MM.1S (cell line): ENCODE measurements at places on chromosomes 11 and 22.

GRCh38 chr11:9280655-9281301 lies 15.6 kb upstream of the DENND5A start:
- H3K36me3 ChIP-seq = no peaks in the 10 kb centered on the region; the same call in 1 of the 2 replicates
- DNase-seq = peak; percentile 92
- H3K4me1 ChIP-seq = peaks cover 13% of the 10 kb centered on the region
- H3K27me3 ChIP-seq = no peaks in the 10 kb centered on the region
- no peak overlapping the region for H3K27ac ChIP-seq
- H3K4me3 ChIP-seq = no peak overlapping the region

GRCh38 chr11:67136156-67136555 lies 17.1 kb downstream of the KDM2A start:
- no peaks in the 10 kb centered on the region for H3K27me3 ChIP-seq
- no peaks in the 10 kb centered on the region for H3K4me1 ChIP-seq
- H3K4me3 ChIP-seq = no peak overlapping the region
- no peak for DNase-seq
- peaks cover 9% of the 10 kb centered on the region for H3K36me3 ChIP-seq
- H3K27ac ChIP-seq = no peak overlapping the region

- no peaks in the 10 kb centered on the region for H3K27me3 ChIP-seq
- no peak overlapping the region for H3K4me3 ChIP-seq
- H3K27ac ChIP-seq = no peak overlapping the region
- no peaks in the 10 kb centered on the region for H3K4me1 ChIP-seq
- H3K36me3 ChIP-seq = no peaks in the 10 kb centered on the region
Observed at GRCh38 chr11:110947096-110947495, 234.9 kb upstream of the ARHGAP20 start.

DNA sequence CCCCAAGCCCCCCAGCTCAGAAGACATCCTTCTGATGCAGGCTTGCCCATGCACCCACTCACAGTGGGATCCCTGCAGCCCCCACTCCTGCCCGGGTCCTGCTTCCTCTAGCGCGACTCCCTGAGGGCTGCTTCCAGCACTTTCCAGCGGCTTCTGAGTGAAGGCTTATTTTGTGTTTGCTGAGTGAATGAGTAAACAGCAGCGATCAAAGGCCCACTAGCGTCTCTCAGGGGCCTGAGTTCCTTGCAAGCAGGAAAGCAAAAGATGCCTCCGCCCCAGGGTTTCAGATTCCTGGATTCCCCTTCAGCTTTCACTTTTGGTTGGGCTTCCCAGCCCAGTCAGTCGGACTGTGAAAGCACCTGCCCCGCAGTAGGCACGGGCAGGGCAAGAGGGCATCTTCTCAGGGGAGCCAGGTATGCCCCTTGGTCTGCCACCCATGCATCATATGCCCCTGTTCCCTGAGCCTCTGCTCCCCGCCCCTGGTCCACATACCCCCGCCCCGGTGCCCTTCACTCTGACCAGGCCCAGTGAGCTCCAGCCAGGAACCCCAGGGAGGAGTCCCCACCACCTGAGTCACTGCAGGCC lies 9.2 kb downstream of the FADD start:
- H3K27me3 ChIP-seq = no peaks in the 10 kb centered on the region; the same call in 1 of the 2 replicates
- no peak for DNase-seq
- no peak overlapping the region for H3K27ac ChIP-seq

DNA sequence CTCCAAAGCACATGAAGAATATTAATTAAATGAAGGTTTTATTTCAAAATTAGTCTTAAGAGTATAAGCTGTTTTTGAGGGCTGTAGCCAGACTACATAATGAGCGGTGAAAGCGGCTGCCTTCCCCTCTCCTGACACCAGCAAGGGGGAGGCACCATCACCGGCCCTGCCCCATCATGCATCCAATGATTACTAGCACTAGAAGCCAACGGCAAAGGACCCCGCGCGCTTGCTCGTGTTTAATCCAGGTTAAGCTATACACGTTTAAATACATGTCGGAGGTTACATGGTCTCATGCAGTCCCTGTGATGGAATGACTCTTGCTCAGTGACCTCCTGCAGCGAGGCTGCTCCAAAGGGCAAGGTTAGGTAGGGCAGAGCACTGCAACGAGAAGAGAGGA lies 50.3 kb downstream of the FEZ1 start:
- H3K4me3 ChIP-seq = no peak overlapping the region
- H3K27me3 ChIP-seq = peaks cover 9% of the 10 kb centered on the region; the same call in 1 of the 2 replicates
- no peak overlapping the region for H3K27ac ChIP-seq
- no peaks in the 10 kb centered on the region for H3K36me3 ChIP-seq
- H3K4me1 ChIP-seq = no peaks in the 10 kb centered on the region
- no peak for DNase-seq

- no peak overlapping the region for H3K4me3 ChIP-seq
- DNase-seq = no peak
- H3K4me1 ChIP-seq = no peaks in the 10 kb centered on the region
- no peaks in the 10 kb centered on the region for H3K36me3 ChIP-seq
- H3K27me3 ChIP-seq = peaks cover 87% of the 10 kb centered on the region
Observed at GRCh38 chr22:44719586-44720368, 17.8 kb downstream of the PRR5 start.

GRCh38 chr22:29341849-29342127 lies 26.3 kb upstream of the RASL10A start:
- H3K36me3 ChIP-seq = no peaks in the 10 kb centered on the region
- DNase-seq = no peak
- H3K4me3 ChIP-seq = no peak overlapping the region
- no peaks in the 10 kb centered on the region for H3K27me3 ChIP-seq

DNA sequence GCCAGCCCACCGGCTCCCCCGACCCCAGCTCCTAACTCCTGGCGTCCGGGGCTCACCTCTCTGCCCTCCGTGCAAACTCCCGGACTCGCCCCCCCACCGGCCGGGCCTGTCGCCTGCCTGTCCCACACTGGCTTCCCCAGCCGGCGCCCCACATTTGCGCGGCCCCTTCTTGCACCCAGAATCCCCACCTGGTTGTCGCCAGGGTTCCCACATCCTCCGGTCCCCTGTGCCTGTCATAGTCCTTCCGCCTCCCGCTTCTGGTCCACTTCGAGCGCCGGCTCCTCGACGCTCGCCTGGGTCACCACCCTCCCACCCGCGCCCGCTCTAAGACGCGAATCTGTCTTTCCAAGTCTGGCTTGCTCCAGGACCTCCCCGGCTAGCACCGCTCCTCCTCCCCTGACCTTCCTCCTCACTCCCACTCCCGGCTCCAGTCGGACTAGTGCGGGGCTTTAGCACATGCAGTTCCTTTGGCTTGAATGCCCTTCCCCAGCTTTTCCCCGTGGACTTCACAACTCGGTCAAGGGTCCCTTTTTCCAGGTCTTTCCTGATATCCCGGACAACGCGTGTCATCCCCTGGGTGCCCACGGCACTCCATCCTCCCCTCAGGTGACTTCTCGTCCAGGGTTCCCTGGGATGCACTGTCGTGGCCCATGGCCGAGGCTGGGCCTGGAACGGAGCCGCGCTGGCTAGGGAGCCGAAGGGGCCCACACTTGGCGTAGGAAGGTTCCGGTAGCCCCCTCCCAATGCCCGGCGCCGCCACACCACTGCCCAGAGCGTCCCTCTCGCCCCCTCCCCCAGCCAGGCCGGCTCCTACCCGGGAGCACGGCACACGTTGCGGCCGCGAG lies 635 bp downstream of the SCARF2 start:
- DNase-seq = no peak
- H3K27me3 ChIP-seq = peaks cover 43% of the 10 kb centered on the region
- H3K27ac ChIP-seq = no peak overlapping the region
- no peak overlapping the region for H3K4me3 ChIP-seq

DNA sequence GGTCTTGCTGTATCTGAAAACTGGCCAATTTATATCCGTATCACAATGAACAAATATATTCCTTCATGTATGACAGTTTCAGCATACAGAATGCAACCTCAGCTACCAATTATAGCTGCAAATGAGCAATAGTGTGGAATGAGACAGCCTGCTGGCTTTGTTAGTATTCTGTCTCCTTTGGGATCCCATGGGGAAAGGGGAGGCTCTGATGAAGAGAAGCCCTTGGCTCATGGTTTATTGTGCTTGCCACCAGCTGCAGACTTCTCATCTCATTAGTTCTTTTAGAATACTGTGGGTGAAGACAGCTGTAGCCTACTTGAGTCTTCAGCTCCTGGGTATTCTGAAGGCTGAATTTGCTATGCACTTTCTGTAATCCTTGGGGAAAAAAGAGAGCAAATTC lies 42.4 kb downstream of the PITPNB start:
- H3K4me1 ChIP-seq = peaks cover 59% of the 10 kb centered on the region
- peaks cover 5% of the 10 kb centered on the region; the same call in 1 of the 2 replicates for H3K36me3 ChIP-seq
- no peak overlapping the region for H3K4me3 ChIP-seq
- no peaks in the 10 kb centered on the region for H3K27me3 ChIP-seq

DNA sequence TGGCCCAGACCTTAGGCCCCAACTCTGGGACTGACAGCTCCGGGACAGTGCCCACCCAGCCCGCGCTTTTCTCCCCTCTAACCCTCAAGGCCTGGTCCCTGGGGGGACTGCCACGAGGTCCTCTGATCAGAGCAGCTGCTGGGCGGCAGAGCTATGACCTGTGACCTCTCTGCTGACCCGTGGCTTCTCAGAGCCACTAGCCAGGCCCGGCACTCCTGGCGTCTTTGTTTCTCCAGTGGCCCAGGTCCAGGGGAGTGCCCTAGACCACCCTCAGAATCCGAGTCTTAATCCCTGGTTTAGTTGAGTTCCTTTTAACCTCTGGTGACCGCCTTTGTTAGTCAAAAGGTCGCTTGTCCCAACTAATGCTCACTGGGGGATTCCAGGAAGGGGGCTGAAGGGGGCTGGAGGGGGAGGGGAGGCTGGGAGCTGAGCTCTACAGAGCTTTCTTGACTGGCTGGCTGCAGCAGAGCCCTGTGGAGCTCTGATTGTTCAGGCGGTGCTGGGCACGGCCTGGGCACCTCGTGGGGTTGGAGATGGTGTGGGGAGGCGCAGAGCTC lies 1.2 kb downstream of the FBLN1 start:
- no peak overlapping the region for H3K27ac ChIP-seq
- DNase-seq = no peak
- no peaks in the 10 kb centered on the region for H3K36me3 ChIP-seq
- H3K4me3 ChIP-seq = no peak overlapping the region

- peaks cover 22% of the 10 kb centered on the region for H3K4me1 ChIP-seq
- H3K27ac ChIP-seq = peak overlapping the region; percentile 93; the same call in 1 of the 2 replicates
- no peak for DNase-seq
- no peaks in the 10 kb centered on the region for H3K27me3 ChIP-seq
- H3K36me3 ChIP-seq = no peaks in the 10 kb centered on the region
Observed at GRCh38 chr11:83285151-83285770, 906 bp downstream of the CCDC90B start.

DNA sequence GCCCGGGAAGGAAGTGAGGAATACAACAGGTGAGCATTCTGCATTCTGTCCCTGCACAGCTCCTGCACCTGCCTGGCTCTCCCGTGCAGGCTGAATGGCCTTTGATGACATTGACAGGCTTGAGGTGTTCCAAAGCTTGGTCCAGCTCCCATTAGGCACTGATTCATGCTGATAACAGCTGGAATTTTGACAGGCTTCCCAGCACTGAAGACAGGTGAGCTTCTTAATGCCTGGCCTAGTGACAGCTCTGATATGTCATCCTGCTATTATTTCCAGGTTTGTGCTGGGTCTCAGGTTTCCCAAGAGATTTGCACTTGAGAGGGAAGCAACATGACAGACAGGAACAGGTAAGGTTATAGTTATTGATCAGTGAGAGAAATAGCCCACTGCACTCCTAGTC lies 58.0 kb upstream of the MTNR1B start:
- no peak for DNase-seq
- no peaks in the 10 kb centered on the region for H3K36me3 ChIP-seq
- H3K27ac ChIP-seq = no peak overlapping the region
- no peaks in the 10 kb centered on the region for H3K27me3 ChIP-seq

DNA sequence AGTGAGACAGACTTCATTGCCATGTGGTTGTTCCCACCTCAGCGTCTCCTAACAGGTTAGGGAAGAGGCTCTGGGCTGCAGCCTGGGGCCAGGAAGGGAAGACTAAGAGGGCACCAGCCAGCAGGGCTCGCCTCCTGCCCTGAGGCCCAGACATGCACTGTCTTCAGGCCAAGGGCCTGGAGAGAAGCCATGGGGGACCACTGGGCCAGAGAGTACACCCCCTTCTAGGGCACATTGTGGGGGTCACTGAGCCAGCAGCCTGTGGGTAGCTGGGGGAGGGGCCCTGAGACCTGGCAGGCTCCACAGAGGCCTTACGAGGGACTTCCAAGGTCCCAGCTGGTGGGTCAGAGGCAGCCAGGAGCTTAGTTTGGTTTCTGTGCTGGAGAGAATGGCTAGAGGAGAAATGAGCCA lies 25.0 kb upstream of the MYRF start:
- peaks cover 90% of the 10 kb centered on the region for H3K27me3 ChIP-seq
- no peak overlapping the region for H3K27ac ChIP-seq
- DNase-seq = no peak
- no peaks in the 10 kb centered on the region for H3K36me3 ChIP-seq

GRCh38 chr11:133911171-133911570 lies 45.6 kb downstream of the IGSF9B start:
- no peak for DNase-seq
- H3K4me3 ChIP-seq = no peak overlapping the region
- H3K27ac ChIP-seq = no peak overlapping the region

DNA sequence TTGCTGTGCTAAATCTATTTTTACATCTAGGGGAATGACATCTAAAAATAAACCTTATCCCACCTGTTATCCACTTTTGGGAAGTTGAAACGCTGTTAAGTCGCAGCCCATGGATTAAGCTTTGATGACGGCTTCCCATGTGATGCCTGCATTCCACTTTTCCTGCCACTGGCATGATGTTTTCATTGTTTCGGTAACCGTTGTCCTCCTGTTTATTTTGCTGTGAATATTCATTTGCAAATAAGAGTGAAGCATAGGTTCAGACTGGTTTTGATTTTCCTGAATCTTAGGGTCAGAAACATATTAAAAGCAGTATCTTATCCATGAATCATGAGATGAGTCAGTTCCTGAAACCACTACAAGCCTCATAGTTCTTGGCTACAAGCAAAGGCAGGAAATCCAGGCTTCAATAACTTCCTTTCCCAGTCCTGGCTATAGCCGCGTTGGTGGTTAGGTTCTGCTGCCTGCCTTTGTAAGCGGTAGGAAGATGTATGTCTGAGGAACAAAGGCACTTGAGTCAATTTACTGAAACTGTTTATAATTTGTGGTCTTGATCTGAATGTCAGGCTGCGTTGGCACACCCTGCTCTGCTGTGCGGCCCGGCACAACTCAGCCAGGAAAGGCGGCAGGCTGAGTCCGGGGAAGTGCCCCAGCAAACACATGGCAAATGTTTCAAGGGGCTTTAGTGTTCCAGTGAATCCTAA lies 19.4 kb downstream of the TEAD1 start:
- H3K36me3 ChIP-seq = no peaks in the 10 kb centered on the region
- H3K4me1 ChIP-seq = no peaks in the 10 kb centered on the region
- no peak for DNase-seq
- H3K27ac ChIP-seq = no peak overlapping the region

GRCh38 chr11:60872124-60872960 lies 5.0 kb downstream of the ZP1 start:
- no peak overlapping the region for H3K4me3 ChIP-seq
- DNase-seq = peak; percentile 47
- H3K36me3 ChIP-seq = no peaks in the 10 kb centered on the region
- peak overlapping the region; percentile 100 for H3K27ac ChIP-seq
- peaks cover 60% of the 10 kb centered on the region for H3K4me1 ChIP-seq

GRCh38 chr22:30078320-30079311 lies 1.6 kb upstream of the HORMAD2 start:
- DNase-seq = no peak
- no peaks in the 10 kb centered on the region for H3K4me1 ChIP-seq
- H3K27ac ChIP-seq = no peak overlapping the region
- H3K4me3 ChIP-seq = no peak overlapping the region; the same call in 1 of the 2 replicates
- no peaks in the 10 kb centered on the region for H3K36me3 ChIP-seq
- H3K27me3 ChIP-seq = no peaks in the 10 kb centered on the region

- no peaks in the 10 kb centered on the region for H3K27me3 ChIP-seq
- H3K27ac ChIP-seq = no peak overlapping the region
- H3K36me3 ChIP-seq = no peaks in the 10 kb centered on the region; the same call in 1 of the 2 replicates
Observed at GRCh38 chr11:93659841-93660240, 1.6 kb upstream of the CEP295 start.
